ENCODE measurements at places on chromosomes 12 and 14.

GRCh38 chr14:74848768-74849167, 27.2 kb downstream of the PROX2 start:
- no peak for DNase-seq

GRCh38 chr12:75660805-75661404, 149.5 kb upstream of the KRR1 start:
- DNase-seq: no peak

DNA sequence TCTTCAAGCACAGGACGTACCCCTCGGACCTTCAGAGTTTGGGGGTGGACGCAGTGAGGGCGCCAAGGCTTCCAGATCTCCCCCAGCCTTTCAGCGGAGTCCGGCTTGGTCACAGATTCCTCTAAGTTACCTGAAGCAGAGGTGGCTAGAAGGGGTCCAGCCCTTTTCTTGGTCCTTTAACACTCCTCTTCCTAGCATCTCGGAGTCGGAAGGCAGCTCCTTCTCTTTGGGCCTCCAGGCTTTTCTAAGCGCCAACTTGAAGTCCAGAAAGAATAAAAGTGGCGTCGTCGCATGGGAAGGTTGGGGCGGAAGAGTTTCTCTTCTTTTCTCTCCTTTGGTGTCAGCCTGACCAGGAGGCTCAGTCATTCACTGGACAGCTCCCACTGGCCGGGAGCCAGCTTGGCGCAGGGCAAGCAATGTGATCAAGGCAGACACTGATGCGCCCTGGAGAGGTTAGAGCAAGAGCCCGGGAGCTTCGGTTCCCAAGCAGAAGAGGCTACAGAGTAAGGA, 9.6 kb downstream of the OR6S1 start:
- no peak for DNase-seq

- no peak for DNase-seq
Observed at GRCh38 chr12:99521664-99522063, 125.9 kb upstream of the GARIN6 start.

- DNase-seq: no peak
Observed at GRCh38 chr12:12636641-12637040, 25.0 kb downstream of the CREBL2 start.

- DNase-seq: no peak
Observed at GRCh38 chr12:84691266-84691665, 221.3 kb downstream of the SLC6A15 start.

- no peak for DNase-seq
Observed at GRCh38 chr12:84128117-84128991, 784.2 kb downstream of the SLC6A15 start.

DNA sequence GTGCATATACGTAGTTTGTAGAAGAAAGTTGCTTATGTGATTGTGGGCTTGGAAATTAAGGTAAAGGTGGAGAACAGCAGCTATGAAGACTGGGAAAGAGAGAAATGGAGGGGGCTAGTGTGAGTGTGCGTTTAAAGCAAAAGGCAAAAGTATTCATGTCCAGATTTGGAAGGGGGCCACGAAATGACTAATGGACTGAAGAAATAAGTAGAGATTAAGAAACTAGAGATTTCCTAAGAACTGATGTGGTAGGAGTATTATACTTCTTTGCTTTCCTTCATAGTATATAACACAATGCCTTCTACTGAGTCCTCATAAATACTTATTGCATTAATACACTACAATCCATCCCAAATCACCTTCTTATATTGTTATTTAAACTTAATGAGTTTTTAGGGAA, 298.6 kb upstream of the NOVA1 start:
- no peak for DNase-seq

DNA sequence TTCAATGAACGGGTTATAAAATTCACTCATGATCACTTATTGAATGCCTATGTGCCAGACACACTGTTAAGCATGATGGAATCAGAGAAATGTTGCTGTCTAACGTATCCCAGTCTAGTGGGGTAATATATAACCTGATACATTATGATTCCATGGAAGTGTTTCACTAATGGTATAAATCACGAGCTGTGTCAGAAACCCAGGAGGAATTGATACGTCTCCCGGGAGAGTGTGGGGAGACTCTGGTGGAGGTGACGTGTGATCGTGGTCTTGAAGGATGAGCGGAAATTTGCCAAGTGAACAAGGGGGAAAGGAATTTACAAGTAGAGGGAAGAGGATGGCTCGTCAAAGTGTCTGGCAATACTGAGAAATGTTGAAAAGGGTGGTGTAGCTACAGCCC, 26.5 kb downstream of the MANSC1 start:
- DNase-seq: no peak

GRCh38 chr12:111788178-111788654, 21.5 kb downstream of the ALDH2 start:
- DNase-seq: no peak

DNA sequence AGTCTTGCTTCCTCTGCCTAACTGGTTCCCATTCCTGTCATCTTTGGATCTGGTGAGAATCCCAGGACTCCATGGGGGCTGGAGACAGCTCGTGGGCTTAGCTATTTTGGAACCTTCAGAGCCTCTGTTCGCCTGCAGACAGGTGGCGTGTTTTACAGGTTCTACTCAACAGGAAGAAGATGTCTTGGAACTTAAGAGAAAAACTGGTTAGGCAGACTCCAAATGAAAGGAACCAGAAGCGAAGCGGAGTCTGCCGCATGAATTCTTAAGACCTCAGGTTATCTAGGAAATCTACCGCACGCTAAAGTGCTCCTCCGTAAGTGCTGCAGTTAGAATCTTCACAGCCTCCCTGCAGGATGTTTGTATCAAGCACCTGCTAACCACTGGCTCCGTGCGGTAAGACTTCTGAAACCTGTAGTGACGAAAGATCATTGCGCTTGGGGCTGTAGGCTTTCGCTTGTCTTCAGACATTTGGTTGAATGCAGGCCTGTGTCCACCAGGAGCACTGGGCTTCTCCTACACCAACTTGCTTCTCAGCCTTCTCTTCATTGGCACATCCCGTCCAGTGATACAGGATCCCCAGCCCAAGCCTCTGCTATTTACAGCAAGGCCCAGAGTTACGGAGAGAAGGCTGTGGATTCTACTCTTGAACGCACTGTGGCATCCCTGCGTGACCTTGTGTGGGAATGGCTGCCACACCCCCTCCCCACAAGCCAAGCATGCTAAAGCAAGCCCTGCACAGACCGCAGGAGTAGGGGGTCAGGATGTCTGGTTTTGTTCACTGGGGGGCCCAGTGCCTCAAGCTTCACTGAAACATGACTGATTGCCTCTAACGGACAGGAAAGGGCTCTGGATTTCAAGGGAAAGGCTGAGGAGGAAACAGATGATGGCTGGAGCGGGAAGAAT, 35.0 kb downstream of the ACADS start:
- no peak for DNase-seq

GRCh38 chr14:22555384-22556011, 33.5 kb downstream of the DAD1 start:
- DNase-seq: no peak

- no peak for DNase-seq
Observed at GRCh38 chr12:27361372-27361771, 28.7 kb downstream of the BMAL2 start.
